Activated T-helper 17 cell treated with anti-CD3 and anti-CD28 coated beads, Interleukin-2, amount 50 U/mL, for 72 hours (primary cell): ENCODE measurements at places on chromosomes 12 and 14.

- no peak for ATAC-seq
Observed at GRCh38 chr12:3137268-3137781, 60.1 kb downstream of the TSPAN9 start.

DNA sequence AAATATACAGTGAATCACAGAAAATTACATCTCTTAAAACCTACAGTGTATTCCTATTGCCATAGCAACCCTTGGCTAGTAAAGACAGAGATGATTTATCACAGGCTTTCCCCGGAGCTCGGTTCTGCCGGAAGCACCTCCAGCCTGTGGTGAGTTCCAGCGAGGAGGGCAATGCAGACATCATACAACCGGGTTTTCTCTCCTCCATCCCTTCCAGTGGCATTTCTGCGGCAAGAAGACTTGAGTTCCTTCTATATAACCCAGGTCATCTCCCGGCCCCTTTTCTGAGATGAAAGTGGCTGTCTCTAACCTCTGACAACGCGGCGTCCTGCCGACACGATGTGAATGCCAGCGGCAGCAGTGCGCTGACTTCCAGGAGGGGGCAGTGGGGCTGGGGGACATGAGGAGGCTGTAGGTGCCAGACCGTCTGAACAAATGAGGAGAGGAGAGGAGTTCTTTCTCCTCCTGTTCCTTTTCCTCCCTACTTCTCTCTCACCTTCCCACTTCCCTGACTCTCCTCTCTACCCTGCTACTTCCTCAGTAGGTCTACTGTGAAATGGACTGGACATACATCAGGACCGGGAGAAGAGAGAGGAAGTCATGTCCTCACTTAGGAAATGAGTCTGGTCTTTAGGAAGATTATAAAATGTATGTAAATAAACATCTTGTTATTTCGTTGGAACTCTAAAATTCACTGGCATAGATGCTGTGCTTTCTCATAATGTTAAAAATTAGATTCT, 68.6 kb upstream of the MAX start:
- peak; percentile 91 for ATAC-seq

DNA sequence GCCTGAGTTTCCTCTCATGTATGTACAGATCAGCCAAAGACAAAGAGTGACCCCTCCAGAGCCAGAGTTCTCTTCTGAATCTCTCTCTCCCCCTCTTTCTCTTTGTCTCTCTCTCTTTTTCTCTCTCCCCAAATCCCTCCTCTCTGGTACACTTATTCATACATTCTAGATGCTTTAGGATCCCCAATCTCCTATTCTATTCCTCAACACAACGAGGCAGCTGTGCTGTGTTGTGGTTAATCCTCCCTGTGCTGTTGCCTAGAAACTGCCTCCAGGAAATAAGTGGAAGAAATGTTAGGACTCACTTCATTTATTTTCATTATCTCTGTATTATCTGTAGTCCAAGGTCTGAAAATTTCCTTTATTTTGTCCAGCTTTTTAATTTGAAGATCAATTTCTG, 350.5 kb upstream of the OR4E1 start:
- no peak for ATAC-seq

DNA sequence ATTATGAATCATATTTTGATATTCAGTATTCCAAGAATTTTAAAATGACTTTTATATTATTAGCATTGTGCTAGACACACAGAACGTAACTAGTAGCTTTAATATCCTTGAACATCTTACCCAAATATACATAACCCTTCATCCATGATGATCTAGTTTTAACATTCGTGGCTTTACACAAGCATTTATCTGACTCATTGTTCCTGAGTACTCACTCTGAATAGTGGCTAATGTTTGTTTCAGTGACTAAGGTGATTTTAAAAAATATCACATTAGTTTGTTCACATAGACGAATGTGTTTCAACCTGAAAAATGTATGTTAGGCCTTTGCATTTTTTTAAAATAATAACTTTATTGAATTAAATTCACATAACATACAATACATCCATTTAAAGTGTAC, 80.0 kb upstream of the PTPRQ start:
- ATAC-seq, result no peak

DNA sequence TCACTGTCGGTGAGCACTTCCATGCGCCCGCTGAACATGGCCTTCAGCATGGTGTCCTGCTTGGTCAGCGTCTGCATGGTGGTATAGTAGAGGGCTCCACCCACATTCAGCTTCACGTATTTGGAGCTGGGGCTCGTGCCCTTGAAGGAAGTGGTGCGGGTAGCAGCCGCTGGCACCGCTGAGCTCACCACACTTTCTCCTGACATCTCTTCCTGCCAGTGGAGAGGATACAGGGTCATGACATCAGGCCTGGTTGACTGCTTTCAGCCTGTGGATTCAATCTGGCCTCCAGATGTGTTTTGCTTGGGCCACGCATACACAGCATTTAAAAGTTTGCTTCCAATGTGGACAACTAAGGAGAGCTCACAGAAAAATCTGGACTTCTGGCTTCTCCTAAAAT, 7.6 kb downstream of the KCTD10 start:
- no peak for ATAC-seq

DNA sequence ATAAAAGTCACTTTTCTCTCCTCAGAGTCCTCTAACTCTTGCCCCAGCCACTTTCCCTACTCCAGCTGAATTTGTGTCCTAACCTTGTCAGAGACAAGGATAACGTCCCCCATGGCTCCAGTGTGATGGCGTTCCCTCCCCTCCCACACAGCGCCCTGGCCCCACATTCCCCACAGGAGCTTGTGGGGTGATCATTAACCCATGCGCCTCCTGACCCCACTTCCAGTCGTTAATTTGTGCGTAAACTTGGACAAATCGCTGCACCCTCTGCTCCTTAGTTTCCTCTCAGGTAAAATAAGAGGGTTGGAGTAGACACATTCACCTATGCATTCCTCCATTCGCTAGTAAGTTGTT, 22.9 kb upstream of the BCDIN3D start:
- ATAC-seq, result no peak

DNA sequence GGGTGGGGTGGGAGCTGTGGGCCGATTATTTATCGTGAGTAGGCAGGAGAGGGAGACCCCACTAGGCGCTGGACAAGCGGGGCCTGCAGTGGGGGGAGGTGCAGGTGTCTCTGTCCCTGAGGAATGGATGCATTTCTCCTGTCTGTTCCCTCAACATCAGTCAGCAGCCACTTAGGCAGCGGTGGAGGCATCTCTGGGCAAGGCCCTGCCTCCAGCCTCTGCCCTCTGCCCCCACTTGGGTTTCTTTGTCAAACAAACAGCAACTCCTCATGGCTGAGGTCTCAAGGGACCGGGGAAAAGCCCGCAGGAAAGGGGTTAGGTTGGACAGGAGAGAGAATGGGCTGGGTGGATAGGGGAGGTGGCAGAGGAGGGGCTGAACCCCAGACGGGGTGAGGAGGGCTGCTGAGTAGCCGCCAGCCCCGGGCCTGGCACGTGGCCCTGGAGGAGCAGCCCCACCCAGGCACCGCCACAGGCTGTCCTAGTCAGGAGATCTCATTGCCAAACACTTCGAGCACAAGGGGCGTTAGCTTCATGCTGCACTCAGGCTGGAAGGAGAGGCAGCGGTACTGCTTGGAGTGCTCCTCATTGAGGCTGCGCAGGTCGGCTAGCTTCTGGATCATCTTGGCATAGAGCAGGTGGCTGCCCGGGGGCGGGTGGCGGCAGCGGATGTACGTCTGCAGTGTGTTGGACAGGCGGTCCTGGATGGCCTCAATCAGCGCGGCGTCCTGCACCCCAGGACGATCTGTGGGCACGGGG, 24.7 kb upstream of the HDAC7 start:
- peak; percentile 13 for ATAC-seq
